ENCODE measurements at places on chromosomes 12 and 14.

DNA sequence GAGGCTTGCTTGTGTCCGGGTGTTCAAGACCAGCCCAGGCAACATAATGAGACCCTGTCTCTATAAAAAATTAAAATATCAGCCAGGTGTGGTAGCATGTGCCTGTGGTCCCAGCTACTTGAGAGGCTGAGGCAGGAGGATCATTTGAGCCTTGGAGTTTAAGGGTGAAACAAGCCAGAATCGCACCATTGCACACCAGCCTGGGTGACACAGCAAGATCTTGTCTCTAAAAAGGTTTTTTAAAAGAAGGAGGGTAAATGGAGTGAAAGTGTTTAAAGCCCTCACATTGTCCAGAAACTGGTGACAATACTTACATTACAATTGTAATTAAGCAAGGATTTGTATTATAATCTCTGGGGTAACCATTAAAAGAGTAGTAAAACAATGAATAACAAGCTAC is 64.2 kb downstream of the SINHCAF start:
- DNase-seq: no peak
- H3K27ac ChIP-seq: no peak overlapping the region
- no peaks in the 10 kb centered on the region for H3K27me3 ChIP-seq
- H3K36me3 ChIP-seq: no peaks in the 10 kb centered on the region
- H3K4me1 ChIP-seq: no peaks in the 10 kb centered on the region

DNA sequence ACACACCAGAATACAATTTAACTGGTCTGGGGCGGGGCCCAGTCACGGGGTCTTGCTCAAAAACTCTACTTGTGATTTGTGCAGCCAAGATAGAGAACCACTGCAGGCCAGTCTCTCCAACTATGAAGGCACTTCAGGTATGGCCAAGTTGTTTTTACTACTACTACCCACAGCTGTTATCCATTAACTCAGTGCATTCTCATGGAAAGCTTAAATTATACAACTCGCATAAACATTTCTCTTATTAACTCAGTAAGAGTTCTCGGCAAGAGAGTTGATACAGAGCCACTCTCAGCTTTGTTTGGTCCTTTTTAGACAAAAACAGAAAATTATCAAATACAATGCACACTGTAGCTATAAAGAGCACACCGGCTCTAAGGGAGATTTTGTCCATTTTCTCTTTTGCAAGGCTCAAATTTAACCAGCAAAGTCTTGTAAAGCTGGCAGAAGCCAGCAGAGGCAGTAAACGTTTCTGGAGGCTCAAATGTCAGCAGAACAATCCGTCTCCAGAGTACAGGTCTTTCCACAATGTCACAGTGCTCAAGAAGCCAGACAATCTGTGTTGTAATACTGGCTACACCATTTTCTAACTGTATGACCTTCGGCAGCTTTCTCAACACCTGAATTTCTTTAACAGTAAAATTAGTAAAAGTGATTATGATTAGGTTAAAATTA is 85.9 kb downstream of the PTGER2 start:
- no peaks in the 10 kb centered on the region for H3K36me3 ChIP-seq
- H3K27ac ChIP-seq: no peak overlapping the region
- no peak overlapping the region for H3K4me3 ChIP-seq
- no peaks in the 10 kb centered on the region for H3K27me3 ChIP-seq
- H3K4me1 ChIP-seq: peaks cover 24% of the 10 kb centered on the region
- no peak for DNase-seq

- peak overlapping the region; percentile 59 for H3K27ac ChIP-seq
- DNase-seq: no peak
- H3K36me3 ChIP-seq: no peaks in the 10 kb centered on the region
- H3K4me3 ChIP-seq: no peak overlapping the region
Measured at GRCh38 chr14:98230411-98230810, 1041.6 kb downstream of the BCL11B start.

- no peak overlapping the region for H3K27ac ChIP-seq
- H3K4me3 ChIP-seq: no peak overlapping the region
- no peak for DNase-seq
- H3K27me3 ChIP-seq: peaks cover 2% of the 10 kb centered on the region
- H3K4me1 ChIP-seq: no peaks in the 10 kb centered on the region
- no peaks in the 10 kb centered on the region for H3K36me3 ChIP-seq
Measured at GRCh38 chr12:129854591-129854990, 49.2 kb downstream of the TMEM132D start.

DNA sequence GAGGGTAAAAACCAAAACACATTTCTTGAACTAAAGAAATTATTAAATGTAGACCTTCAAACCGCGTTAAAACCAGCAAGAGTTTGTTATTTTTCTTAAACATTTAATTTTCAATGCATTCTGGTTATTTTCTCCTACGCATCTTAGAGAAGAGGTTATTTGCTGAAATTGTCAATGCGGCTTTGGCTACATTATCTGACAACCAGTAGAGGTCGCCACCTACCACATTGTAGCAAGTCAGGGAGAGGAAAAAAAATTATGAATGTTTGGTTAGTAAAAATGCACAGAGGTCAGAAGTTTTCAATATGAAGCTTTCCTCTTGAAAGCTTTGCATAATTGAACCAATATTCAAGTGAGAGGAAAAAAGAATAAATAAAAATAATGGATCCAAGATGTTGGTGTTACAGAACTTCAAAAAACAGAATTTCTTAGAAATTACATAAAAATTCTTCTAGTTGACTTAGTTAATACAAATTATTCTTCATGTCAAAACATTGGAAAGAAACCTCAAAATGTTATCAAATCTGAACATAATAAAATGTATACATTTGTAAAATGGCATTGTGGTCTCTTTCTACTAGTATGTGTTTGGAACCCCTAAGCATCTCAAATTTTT is 159.4 kb upstream of the TMTC2 start:
- H3K36me3 ChIP-seq: no peaks in the 10 kb centered on the region
- H3K27me3 ChIP-seq: no peaks in the 10 kb centered on the region
- no peak overlapping the region for H3K27ac ChIP-seq
- H3K4me3 ChIP-seq: no peak overlapping the region

DNA sequence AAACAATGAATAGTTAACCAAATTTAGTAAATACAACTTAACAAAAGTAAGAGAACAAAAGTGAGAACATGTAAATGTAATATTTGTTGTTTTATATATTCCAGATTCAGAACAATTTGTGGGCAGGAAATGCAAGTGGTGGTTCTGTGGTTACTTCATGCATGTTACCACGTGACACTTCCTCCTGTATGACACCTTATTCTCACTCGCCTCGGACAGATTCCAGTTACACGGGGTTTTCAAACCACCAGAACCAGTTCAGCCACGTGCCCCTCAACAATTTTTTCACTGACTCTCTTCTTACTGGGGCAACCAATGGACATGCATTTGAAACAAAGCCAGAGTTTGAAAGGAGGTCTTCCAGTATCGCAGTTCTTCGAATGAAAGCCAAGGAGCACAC is 21.0 kb downstream of the ALX1 start:
- no peak for DNase-seq
- H3K4me1 ChIP-seq: no peaks in the 10 kb centered on the region
- H3K36me3 ChIP-seq: no peaks in the 10 kb centered on the region
- no peaks in the 10 kb centered on the region for H3K27me3 ChIP-seq
- no peak overlapping the region for H3K4me3 ChIP-seq

- H3K27me3 ChIP-seq: no peaks in the 10 kb centered on the region
- H3K4me3 ChIP-seq: no peak overlapping the region
- no peak for DNase-seq
- no peak overlapping the region for H3K27ac ChIP-seq
Measured at GRCh38 chr12:40784102-40784501, 91.9 kb downstream of the CNTN1 start.

DNA sequence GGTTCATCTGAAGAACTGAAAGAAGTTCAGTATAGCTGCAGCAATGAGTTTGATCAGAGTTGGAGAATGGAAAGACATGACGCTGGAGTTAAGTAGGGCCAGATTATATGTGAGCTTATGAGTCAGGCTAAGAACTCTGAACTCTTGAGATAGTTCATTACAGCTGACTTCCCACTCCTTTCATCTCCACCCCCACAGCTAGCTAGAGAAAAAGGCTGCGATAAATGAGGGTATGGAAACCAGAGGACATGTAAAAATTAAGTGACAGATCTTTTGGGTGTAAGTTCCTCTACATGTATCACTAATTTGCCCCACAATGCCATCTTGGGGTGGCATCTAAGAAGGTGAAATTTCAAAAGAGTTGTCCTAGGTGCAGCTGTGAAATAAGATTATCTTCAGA is 28.6 kb downstream of the PYM1 start:
- DNase-seq: no peak
- no peak overlapping the region for H3K27ac ChIP-seq
- H3K36me3 ChIP-seq: no peaks in the 10 kb centered on the region
- no peak overlapping the region for H3K4me3 ChIP-seq
- no peaks in the 10 kb centered on the region for H3K27me3 ChIP-seq

- H3K4me1 ChIP-seq: no peaks in the 10 kb centered on the region
- DNase-seq: peak; percentile 24
- peaks cover 86% of the 10 kb centered on the region for H3K27me3 ChIP-seq
Measured at GRCh38 chr14:104870368-104871144, 5.5 kb downstream of the CEP170B start.

GRCh38 chr12:69500631-69501030 is 30.4 kb downstream of the FRS2 start:
- H3K36me3 ChIP-seq: no peaks in the 10 kb centered on the region
- DNase-seq: no peak
- H3K27ac ChIP-seq: no peak overlapping the region
- no peaks in the 10 kb centered on the region for H3K4me1 ChIP-seq
- no peak overlapping the region for H3K4me3 ChIP-seq

- H3K4me1 ChIP-seq: no peaks in the 10 kb centered on the region
- no peak overlapping the region for H3K27ac ChIP-seq
- no peaks in the 10 kb centered on the region for H3K27me3 ChIP-seq
- no peak overlapping the region for H3K4me3 ChIP-seq
- DNase-seq: no peak
Measured at GRCh38 chr14:66563731-66564130, 55.8 kb downstream of the GPHN start.

DNA sequence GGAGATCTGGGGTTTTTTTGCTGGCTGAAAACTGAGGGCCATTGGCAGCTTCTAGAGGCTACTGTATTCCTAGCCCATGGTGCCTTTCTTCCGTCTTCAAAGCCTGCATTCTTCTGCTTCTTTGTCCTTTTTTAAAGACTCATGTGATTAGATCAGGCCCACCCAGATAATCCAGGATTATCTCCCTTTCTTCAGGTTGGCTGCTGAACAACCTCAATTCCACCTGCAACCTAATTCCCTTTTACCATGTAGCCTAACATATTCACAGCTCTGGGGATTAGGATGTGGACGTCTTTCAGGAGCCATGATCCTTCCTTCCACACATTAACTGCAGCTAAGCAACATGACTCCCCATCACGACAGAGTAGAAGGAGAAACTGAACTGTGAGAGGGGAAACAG is 985.5 kb downstream of the DIO2 start:
- no peaks in the 10 kb centered on the region for H3K4me1 ChIP-seq
- DNase-seq: no peak
- H3K27me3 ChIP-seq: no peaks in the 10 kb centered on the region
- H3K27ac ChIP-seq: no peak overlapping the region

- DNase-seq: no peak
- no peaks in the 10 kb centered on the region for H3K36me3 ChIP-seq
- no peak overlapping the region for H3K27ac ChIP-seq
- H3K4me1 ChIP-seq: no peaks in the 10 kb centered on the region
Measured at GRCh38 chr12:117279606-117280005, 81.8 kb downstream of the NOS1 start.

GRCh38 chr14:24145690-24146452 is 539 bp downstream of the PSME2 start:
- peaks cover 19% of the 10 kb centered on the region for H3K4me1 ChIP-seq
- H3K27ac ChIP-seq: peak overlapping the region; percentile 82
- H3K27me3 ChIP-seq: no peaks in the 10 kb centered on the region
- no peak for DNase-seq
- H3K4me3 ChIP-seq: peak overlapping the region; percentile 77

- peaks cover 5% of the 10 kb centered on the region for H3K36me3 ChIP-seq
- H3K4me1 ChIP-seq: peaks cover 2% of the 10 kb centered on the region
- H3K27ac ChIP-seq: no peak overlapping the region
- no peaks in the 10 kb centered on the region for H3K27me3 ChIP-seq
- H3K4me3 ChIP-seq: no peak overlapping the region
Measured at GRCh38 chr14:89563471-89563870, 146.4 kb upstream of the FOXN3 start.

DNA sequence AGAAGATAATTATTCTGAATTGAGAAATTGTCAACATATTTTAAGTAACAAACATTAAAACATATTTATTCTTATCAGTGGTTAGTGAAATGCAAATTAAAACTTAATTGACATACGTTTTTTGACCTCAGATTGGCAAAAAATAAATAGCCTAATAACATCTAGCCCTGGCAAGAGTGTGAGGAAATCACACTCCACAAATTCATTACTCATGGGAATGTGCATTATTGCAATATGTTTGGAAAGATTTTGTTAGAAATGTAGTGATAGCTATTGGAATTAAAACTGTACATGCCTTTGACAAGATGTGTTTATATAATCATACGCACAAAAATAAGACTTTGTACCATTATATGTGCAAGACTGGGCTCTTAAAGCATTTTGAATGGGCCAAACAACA is 168.6 kb downstream of the KITLG start:
- no peak overlapping the region for H3K4me3 ChIP-seq
- no peaks in the 10 kb centered on the region for H3K4me1 ChIP-seq

GRCh38 chr12:9756706-9757105 is 4.0 kb downstream of the CD69 start:
- H3K27ac ChIP-seq: peak overlapping the region; percentile 98
- H3K36me3 ChIP-seq: peaks cover 39% of the 10 kb centered on the region
- H3K27me3 ChIP-seq: no peaks in the 10 kb centered on the region
- H3K4me1 ChIP-seq: peaks cover 10% of the 10 kb centered on the region
- H3K4me3 ChIP-seq: peak overlapping the region; percentile 63

DNA sequence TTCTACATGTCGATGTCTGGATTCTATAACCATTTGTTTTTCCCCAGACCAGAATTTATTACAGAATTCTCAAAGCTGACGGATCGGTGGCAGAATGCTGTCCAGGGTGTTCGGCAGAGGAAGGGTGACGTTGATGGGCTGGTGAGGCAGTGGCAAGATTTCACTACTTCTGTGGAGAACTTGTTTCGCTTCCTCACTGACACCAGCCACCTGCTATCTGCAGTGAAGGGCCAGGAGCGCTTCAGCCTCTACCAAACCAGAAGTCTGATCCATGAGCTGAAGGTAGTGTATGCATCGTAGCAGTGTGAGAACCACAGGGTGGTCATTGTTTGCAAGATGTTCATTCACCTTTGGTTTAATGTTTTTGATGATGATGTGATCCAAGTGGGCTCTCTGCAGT is 124.0 kb downstream of the ESR2 start:
- H3K4me3 ChIP-seq: no peak overlapping the region
- no peak overlapping the region for H3K27ac ChIP-seq
- H3K4me1 ChIP-seq: no peaks in the 10 kb centered on the region
- H3K27me3 ChIP-seq: no peaks in the 10 kb centered on the region
- H3K36me3 ChIP-seq: peaks cover 4% of the 10 kb centered on the region

All from T-cell (primary cell).